WTC11 (cell line): ENCODE measurements at places on chromosomes 7 and 10.

GRCh38 chr7:111076205-111076604, 14.7 kb upstream of the LRRN3 start:
- no peak for DNase-seq
- H3K27ac ChIP-seq, result no peak overlapping the region
- no peaks in the 10 kb centered on the region for H3K36me3 ChIP-seq
- no peaks in the 10 kb centered on the region for H3K27me3 ChIP-seq

DNA sequence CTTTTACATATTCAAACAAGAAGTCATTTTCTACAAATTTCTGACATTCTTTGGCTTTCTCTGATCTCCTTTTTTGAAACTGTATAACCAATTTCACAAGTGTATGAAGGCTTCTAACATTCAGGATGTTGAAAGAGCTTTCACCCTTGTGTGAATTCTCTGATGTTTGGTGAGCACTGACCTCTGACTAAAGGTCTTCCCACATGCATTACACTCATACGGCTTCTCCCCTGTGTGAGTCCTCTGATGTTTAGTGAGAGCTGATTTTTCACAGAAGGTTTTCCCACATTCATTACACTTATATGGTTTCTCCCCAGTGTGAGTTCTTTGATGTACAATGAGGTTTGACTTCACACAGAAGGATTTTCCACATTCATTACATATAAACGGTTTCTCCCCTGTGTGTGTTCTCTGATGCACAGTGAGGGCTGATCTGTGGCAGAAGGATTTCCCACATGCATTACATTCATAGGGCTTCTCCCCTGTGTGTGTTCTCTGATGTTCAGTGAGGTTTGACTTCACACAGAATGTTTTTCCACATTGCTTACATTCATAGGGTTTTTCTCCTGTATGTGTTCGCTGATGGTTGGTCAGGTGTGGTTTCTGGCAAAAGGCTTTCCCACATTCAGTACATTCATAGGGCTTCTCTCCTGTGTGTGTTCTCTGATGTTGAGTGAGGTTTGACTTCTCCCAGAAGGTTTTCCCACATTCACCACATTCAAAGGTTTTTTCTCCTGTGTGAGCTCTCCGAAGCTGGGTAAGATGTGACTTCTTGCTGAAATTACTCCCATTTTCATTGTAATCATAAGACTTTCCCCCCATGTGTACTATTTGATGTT, 25.7 kb downstream of the ZNF248 start:
- H3K36me3 ChIP-seq, result peaks cover 95% of the 10 kb centered on the region
- no peak overlapping the region for H3K27ac ChIP-seq
- no peaks in the 10 kb centered on the region for H3K4me1 ChIP-seq
- no peak for DNase-seq

GRCh38 chr7:1700536-1701333, 30.7 kb downstream of the ELFN1 start:
- H3K27ac ChIP-seq, result no peak overlapping the region
- DNase-seq, result no peak
- H3K36me3 ChIP-seq, result peaks cover 21% of the 10 kb centered on the region
- H3K27me3 ChIP-seq, result peaks cover 30% of the 10 kb centered on the region
- peaks cover 30% of the 10 kb centered on the region for H3K4me1 ChIP-seq

DNA sequence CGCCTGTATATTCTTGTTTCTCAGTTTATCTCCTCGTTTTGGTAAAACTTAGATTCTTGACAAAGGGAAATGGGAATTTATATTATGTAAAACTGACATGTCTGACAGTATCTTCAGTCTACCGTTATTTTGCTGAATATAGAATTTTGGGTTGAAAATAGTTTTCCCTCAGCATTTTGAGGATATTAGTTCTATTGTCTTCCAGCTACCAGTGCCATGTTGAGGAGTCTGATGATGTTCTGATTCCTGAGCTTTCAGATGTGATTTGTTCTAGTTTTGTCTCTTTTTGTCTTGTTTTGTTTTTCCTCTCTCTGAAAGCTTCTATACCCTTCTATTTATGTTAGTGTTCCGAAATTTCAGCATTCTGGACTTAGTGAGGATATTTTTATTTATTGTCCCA, 8.0 kb upstream of the PRKAR2B start:
- H3K27me3 ChIP-seq, result peaks cover 2% of the 10 kb centered on the region; the same call in 1 of the 2 replicates
- DNase-seq, result no peak
- peaks cover 4% of the 10 kb centered on the region for H3K36me3 ChIP-seq

DNA sequence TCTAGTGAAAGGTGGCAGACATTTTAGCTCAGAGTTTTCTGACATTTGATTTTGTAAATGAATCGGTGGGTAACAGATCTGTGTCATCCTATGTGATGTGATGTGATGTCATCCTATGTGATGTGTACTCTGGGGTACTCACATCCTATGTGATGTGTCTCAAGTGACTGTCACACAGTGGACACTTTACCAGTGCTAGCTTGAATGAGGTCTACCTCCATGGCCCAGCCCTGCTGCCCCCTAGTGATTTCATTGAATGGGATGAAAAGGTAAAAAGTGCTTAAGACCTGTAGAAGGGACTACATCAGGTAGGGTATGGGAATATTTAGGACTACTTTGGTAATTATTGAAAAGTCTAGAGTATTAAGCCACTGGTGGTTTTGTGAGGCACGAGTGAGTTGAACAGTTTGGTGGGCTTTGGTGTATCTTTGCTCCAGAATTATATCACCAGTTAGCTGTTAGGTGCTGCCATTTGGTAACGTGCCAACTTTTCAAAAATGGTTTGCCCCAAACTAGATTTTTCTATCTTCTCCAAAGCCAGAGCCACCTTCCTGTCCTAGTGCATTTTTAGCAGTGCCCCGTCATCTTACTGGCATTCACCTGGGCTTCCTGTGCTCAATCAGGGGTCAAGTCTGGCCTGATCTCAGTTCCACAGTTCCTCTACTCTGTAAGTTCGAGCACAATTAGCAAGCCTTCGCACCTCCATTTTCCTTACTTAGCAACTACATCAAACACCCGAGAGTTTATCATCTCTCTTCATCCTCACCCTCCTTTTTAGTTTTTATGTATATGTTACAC, 9.7 kb downstream of the EIF4H start:
- H3K36me3 ChIP-seq, result peaks cover 26% of the 10 kb centered on the region
- peaks cover 49% of the 10 kb centered on the region for H3K4me1 ChIP-seq
- H3K4me3 ChIP-seq, result no peak overlapping the region

DNA sequence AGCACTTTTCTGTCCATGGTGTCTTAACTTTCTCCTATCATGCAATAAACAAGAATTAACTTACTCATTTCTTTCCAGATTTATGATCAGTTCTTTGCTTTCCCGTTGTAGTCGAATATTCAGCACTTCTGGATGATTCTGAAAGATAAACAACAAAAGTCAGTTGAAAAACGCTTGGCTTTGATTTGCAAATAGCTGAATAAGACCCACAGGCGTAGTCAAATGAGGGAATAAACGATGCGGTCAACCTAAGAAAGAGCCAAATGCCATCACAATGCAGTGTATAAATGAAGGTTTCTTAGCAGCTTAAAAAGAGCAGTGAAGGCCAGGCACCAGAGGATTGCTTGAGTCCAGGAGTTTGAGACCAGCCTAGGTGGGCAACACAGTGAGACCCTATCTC, 109.4 kb downstream of the ADAM12 start:
- H3K4me1 ChIP-seq, result peaks cover 22% of the 10 kb centered on the region
- no peaks in the 10 kb centered on the region for H3K27me3 ChIP-seq
- DNase-seq, result no peak
- H3K4me3 ChIP-seq, result no peak overlapping the region

DNA sequence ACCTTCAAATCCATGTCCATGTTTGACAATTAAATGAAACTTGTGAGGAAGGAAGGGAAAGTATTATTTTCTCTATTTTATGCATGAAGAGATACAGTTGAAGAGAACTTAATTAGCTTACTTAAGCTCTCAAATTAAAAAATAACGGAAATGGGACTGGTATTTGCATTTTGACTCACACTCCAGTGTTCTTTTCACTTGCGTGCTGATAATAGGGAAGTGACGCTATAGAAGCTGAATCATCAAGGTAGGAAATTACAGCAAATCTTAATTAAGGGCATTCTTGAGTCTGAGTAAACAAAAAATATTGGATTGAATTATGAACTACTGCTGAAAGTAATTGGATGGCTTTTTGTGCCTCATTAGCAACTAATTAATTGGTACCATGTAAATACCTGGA, 44.0 kb upstream of the NPVF start:
- no peak overlapping the region for H3K4me3 ChIP-seq
- H3K27ac ChIP-seq, result no peak overlapping the region
- no peaks in the 10 kb centered on the region for H3K27me3 ChIP-seq
- no peak for DNase-seq
- H3K36me3 ChIP-seq, result no peaks in the 10 kb centered on the region
